Dermis blood vessel endothelial cell (primary cell): ENCODE measurements at places on chromosomes 6 and 20. TPM values are rescaled to one million over a fixed set of nuclear protein-coding genes. Genes with fewer than 3 reads are reported as not detected.

Gene DNAH8
- under 0.01 and 0.05 TPM in 2 replicates for total RNA-seq

Gene CGA
- not detected in 2 replicates for total RNA-seq

Gene TSPO2
- not detected in 2 replicates for total RNA-seq

Gene C20orf202
- not detected in 2 replicates for total RNA-seq

Gene RALGAPA2
- total RNA-seq: 76.6 and 102 TPM in 2 replicates

Gene PRR18
- total RNA-seq: not detected in 2 replicates

Gene STX11
- 16.7 and 17.2 TPM in 2 replicates for total RNA-seq

Gene GJA1
- total RNA-seq: 482 and 745 TPM in 2 replicates

Gene DEF6
- total RNA-seq: 0.88 and 1.0 TPM in 2 replicates

Gene MAK
- total RNA-seq: under 0.01 and 0.09 TPM in 2 replicates

Gene EYA4
- total RNA-seq: under 0.01 and 0.09 TPM in 2 replicates

Gene CCN6
- total RNA-seq: not detected in 2 replicates

Gene MMP24
- total RNA-seq: 0.68 and 0.88 TPM in 2 replicates
